NCI-H1048 (cell line): ENCODE measurements at places on chromosomes 2 and 18.

- no peak for DNase-seq
Measured at GRCh38 chr2:220071696-220072095, 444.3 kb downstream of the SLC4A3 start.

- DNase-seq = no peak
Measured at GRCh38 chr2:68569604-68570003, 73.8 kb upstream of the PROKR1 start.

GRCh38 chr2:120251880-120252224, 800 bp upstream of the RALB start:
- no peak for DNase-seq

GRCh38 chr2:33453905-33454479, 22.5 kb upstream of the RASGRP3 start:
- DNase-seq = no peak
